Tibial artery (tissue), 4 donors: ENCODE measurements at places on chromosomes 5 and 9.

GRCh38 chr5:97494465-97494864, 311.4 kb upstream of the RIOK2 start:
- no peak for DNase-seq

- DNase-seq = no peak
Observed at GRCh38 chr5:41921874-41922273, 3.2 kb upstream of the FBXO4 start.

GRCh38 chr5:146640285-146640896, 124.4 kb upstream of the GPR151 start:
- no peak for DNase-seq

DNA sequence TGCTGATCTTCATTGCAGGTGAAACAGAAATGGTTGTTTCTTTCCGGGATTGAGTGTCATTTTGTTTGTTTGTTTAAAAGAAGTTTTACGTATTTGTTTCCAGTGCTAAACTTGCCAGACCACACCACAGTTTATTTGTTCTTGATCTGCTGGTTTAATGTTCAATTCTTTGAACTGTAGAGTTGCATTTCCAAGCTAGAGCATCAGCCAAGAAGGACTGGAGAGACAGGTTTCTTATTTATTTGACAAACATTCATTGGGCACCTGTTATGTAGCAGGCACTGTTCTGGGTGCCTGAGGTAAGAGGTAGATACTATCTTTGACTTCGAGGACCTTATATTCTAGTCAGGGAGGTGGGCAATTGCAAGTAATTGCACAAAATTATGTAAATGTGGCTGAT, 45.0 kb downstream of the MCCC2 start:
- DNase-seq = no peak

DNA sequence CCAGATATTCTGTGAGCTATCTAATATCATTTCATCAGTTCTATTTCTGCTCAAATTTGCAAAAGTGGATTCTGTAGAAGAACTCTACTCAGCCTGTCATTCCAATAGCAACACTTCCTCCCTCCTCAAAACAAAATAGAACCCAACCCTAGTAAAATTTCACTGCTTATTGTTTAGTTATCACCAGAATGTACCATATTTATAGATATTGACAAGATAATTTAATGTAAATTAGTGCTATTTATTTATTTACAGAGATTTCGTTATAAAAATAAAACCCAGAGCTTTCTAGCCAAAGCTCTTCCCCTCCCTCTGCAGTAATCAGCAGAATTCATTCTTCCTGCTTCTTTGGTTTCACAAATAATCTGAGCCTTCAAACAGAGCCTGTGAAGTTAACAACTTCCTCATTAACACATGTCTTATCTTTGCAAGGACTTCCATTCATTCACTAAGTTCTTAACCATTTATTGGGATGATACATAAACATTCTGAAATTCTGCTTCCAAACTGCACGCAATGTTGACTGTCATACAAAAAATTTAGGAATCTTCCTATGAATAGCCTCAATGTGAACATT, 73.7 kb upstream of the PJA2 start:
- DNase-seq = no peak

- DNase-seq = no peak
Observed at GRCh38 chr9:99834474-99834873, 12.8 kb downstream of the NR4A3 start.

GRCh38 chr5:61120534-61120933, 41.7 kb downstream of the SMIM15 start:
- no peak for DNase-seq

- no peak for DNase-seq
Observed at GRCh38 chr5:148973455-148973854, 89.4 kb downstream of the SH3TC2 start.

DNA sequence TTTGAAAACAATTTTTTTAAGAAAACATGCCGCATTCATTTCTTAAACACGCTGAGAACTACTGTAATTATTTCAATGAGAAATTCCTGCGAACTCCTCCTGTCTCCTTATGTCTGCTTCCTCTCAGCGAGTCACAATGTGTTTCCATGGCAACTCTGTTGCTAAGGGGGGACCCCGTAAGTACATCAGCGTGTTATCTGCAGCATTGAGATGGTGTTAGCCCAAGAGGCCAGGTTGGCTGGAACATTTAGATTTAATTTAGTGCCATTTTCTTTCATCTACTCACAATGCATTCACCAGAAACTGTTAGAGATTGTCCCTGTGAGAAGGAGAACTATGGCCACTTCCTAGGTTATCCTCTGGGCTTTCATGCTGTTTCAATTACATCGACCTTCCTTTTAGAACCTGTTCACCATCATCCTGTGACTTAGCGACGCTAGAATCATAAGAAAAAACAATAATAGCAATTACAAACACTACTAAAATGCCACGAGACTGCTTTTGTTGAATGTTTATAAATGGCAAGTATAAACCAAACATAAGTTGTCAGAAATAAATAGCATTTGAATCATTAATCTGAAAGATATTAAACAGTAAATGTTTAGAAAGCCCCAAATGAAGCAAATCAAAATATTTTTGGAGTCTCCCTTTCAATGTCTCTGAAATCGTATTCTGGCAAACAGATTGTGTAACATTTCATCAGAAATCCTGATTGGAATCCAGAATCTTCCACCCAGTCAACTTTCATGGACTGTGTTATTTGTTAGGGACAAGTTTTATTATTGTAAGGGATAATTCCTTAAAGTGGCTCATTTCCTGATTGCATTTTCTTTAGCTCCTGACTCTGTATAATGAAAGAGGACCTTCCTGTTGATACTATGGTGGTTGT, 39.7 kb upstream of the SHC3 start:
- DNase-seq = no peak

DNA sequence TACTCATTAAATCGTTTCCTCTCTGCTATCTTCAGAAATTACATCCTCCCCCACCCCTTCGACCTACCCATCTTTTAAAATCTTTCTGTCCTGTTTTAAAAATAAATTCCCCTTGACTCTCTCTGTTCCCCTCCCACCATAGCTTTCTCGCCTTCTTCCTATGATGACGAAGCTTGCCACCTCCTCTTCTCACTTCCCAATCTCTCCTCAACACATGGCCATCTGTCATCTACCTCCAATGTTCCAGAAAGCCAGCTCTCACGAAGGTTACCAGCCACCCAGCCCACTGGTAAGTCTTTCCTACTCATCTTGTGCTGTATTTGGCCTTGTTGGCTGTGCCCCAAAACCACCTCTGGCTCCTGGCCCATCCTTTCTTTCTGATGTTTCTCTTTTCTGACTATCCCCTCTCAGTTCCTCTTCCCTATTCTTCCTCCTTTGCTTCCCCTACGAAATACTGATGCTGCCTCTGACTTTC, 346.3 kb downstream of the ENC1 start:
- no peak for DNase-seq

DNA sequence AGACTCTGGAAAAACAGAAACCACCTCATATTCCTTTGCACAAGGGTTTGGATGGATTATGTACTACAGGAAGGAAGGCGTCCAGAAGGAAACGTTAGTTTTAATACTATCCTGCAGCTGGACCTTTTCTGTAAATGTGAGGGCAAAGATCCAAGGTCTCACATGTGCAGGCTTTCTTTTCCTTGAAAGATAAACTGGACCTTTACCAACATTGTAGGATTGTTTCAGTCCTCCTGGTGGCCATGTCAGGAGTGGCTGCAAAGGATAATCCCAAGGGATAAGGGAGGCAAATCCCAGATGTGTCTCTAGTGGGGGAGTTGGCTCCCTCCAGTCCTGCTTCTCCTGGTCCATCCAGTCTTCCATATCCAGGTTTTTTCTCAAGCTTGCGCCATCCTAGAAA, 397.5 kb downstream of the HTR1A start:
- no peak for DNase-seq

GRCh38 chr9:36997414-36997813, 36.7 kb downstream of the PAX5 start:
- DNase-seq = no peak

DNA sequence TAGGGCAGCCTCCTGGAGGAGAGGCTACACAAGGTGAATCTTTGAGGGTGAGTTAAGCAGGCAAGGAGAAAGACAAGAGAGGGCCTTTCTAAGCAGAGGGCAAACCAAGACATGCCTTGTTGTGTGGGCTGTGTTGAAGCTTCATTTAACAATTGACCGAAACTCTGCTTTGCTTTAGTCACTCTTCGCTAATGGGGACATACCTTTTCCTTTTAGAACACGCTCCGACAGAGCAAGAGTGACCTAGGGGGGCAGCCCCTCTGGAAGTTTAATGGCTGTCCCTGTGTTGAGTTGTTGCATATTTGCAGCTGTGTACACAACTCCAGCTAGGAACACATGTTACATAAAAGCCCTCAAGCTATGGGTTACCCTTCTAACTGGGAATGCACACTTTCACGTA, 218.1 kb upstream of the WWC1 start:
- no peak for DNase-seq

DNA sequence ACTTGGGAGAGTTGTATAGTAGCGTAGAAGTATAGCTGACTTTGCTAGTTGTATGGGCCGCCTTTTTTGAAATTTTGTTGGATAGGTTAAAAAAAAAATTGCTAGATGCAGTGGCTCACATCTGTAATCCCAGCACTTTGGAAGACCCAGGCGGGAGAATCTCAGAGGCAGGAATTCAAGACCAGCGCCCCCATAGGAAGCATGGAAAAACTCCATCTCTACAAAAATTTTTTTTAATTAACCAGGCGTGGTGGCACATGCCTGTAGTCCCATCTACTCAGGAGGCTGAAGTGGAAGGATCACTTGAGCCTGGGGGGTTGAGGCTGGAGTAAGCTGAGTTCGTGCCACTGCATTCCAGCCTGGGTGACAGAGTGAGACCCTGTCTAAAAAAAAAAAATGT, 59.2 kb downstream of the SMC5 start:
- DNase-seq = no peak

- no peak for DNase-seq
Observed at GRCh38 chr9:114929201-114929600, 1.2 kb downstream of the TNFSF8 start.

GRCh38 chr5:127878174-127878750, 175.1 kb downstream of the CCDC192 start:
- no peak for DNase-seq

- DNase-seq = no peak
Observed at GRCh38 chr9:21984101-21984500, 10.1 kb downstream of the CDKN2A start.

GRCh38 chr5:172740428-172741205, 30.4 kb downstream of the DUSP1 start:
- peak; percentile 96 for DNase-seq
